ENCODE measurements at places on chromosomes 7 and 10.

DNA sequence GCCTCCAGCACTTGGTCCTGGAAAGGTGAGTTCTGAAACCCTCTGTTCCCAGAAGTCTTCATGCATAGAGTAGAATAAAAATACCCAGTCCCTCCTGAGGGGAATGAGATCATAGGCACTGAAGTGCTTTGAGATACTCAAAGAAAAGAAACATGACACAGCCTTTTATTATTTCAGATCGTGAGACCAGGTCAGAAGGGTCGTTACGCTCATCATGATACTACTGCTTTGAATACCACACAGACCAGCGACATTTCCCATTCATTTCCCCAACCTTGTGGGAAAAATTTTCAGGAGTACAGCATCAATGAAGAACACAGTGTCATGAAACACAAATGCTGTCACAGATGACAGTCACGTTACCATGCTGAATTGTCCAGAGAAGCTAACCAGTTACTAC is 15.0 kb downstream of the CLRN3 start:
- no peak for DNase-seq

DNA sequence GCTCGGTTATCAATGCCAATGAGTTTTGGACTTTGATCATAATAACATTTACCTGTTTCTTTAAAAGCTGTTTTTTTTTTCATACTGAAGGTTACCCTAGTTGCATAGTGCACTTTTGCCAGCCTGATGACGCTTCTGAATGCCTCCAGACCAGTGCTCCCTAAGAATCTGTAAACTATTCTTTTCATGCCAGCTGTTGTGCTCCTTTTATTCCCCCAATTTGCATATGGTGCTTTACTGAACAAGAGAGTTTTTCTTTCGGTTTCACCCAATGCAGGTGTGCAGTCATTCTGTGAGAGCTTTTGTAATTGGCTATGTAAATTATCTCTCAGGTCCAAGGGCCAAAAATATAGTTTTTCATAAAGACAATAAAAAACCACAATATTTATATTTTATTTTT is 48.1 kb upstream of the GLCCI1 start:
- no peak for DNase-seq

- DNase-seq = no peak
Measured at GRCh38 chr10:63781226-63781625, 260.0 kb downstream of the REEP3 start.

- no peak for DNase-seq
Measured at GRCh38 chr7:86814661-86815379, 171.1 kb downstream of the GRM3 start.

GRCh38 chr7:158809596-158809995 is 19.7 kb downstream of the ESYT2 start:
- DNase-seq = no peak

GRCh38 chr7:120205101-120205500 is 67.9 kb upstream of the KCND2 start:
- DNase-seq = no peak

DNA sequence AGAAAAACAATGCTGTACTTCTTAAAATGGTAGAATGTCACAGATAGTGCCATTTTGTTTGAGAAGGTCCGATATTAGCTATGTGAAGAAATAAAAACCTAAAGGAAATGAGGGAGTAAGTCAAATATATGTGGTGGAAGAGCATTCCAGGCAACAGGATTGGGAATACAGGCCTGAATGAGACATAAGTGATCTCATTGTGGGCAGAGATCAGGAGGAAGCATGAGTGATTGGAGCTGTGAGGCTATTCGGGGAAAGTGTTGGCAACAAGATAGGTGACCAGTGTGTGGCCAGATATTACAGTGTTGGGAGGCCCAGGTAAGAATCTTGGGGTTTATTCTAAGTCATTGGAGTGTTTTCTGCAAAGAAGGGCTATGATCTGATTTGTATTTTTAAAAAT is 41.3 kb upstream of the AGMO start:
- DNase-seq = no peak

GRCh38 chr10:29435809-29436501 is 147.1 kb downstream of the LYZL1 start:
- no peak for DNase-seq

- no peak for DNase-seq
Measured at GRCh38 chr10:22837351-22837750, 90.5 kb upstream of the ARMC3 start.

- no peak for DNase-seq
Measured at GRCh38 chr10:123287594-123288247, 133.5 kb downstream of the BUB3 start.

DNA sequence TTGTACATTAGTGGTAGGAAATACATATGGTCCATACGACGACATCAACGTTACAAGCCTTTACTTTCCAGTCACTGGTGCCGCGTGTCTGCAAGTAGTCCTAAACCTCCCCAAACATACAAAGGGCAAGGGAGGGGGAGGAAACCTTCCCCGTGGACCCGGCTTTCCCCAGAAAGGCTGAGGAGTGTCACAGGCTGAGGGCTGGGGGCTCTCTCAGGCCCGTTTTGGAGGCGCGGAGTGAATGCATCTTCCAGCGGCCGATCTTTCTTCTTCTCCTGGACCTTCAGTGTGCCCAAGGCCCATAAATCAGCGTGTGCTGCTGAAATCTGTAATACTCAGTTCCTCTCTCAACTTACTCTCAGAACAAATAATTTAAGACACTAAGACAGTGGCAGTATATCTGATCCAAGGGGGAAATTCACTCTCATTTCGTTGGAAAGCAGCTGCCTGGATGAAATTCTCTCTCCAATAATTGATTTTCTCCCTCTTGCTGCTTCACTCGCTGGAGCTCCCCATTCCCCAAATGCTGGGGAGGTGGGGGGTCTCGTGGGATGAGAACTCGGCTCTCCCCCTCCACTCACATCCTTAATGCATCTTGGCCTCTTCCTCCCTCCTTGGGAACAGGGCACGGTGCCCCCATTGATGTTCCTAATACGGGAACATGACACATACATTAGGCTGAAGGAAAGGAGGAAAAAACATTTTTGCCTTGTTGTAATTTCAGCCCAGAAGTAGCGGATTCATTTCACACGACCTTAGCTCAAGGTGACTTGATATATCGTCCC is 126.1 kb downstream of the ADARB2 start:
- no peak for DNase-seq

GRCh38 chr7:52540041-52540440 is 495.4 kb upstream of the POM121L12 start:
- DNase-seq = no peak

- DNase-seq = no peak
Measured at GRCh38 chr10:28503114-28503513, 29.8 kb upstream of the WAC start.

- no peak for DNase-seq
Measured at GRCh38 chr7:22996470-22996869, 17.5 kb downstream of the HYCC1 start.

DNA sequence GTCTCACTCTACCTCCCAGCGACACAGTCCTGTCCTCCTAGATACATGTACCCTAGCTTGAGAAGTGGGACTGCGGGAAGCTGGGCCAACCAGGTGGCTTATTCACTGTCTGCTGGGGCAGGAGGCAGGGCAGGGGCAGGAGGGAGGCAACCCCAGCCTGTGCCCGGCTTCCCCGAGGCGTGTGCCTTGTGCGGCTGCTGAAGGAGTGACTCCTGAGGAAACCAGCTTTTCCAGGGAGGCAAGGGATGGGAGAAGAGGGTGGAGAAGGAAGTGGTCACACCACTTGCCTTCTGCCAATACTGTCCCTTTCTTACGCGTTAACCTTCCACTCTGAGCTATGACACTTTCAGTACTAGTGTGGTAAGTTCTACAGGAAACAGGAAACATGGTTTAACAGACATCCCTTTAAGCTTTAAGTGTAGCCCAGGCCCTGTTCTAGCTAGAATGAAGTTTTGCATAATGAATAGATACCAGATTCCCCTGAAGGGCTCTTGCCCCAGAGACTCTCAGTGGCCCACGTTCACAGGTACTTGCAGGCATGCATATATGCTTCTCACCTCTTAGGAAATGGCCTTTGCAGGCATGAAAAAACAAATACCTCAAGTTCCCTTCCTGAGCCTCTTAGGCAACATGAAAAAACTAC is 40.6 kb downstream of the SYPL1 start:
- DNase-seq = no peak

- DNase-seq = no peak
Measured at GRCh38 chr10:101305320-101306241, 48.4 kb upstream of the BTRC start.

GRCh38 chr7:100584054-100584682 is 1.8 kb downstream of the LRCH4 start:
- no peak for DNase-seq

- DNase-seq = no peak
Measured at GRCh38 chr10:124059551-124059950, 33.8 kb downstream of the CHST15 start.

GRCh38 chr7:142450206-142450605 is 192.3 kb upstream of the PRSS58 start:
- DNase-seq = no peak

- no peak for DNase-seq
Measured at GRCh38 chr7:7185371-7185989, 3.1 kb downstream of the C1GALT1 start.

GRCh38 chr10:69856601-69857166 is 55.0 kb downstream of the COL13A1 start:
- DNase-seq = no peak

- DNase-seq = no peak
Measured at GRCh38 chr10:3975016-3975415, 190.0 kb upstream of the KLF6 start.

GRCh38 chr7:50853311-50853710 is 70.6 kb upstream of the GRB10 start:
- no peak for DNase-seq

DNA sequence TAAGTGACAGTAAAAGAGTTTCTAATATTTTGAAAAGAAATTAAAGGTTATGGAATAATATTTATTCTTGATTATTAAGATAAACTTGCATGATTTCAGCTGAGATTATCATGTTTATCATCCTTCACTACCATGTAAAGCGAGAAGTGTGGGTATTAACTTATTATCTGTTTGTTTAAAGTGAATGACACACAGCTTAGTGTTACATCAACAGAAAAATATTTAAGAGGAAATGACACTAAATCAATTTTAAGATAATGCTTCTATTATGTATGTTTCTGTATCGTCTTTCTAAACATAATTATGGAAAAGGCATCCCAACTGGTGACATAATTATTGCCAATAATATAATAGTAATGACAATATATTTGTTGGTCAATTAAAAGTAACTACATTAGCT is 213.1 kb downstream of the PCDH15 start:
- DNase-seq = no peak

DNA sequence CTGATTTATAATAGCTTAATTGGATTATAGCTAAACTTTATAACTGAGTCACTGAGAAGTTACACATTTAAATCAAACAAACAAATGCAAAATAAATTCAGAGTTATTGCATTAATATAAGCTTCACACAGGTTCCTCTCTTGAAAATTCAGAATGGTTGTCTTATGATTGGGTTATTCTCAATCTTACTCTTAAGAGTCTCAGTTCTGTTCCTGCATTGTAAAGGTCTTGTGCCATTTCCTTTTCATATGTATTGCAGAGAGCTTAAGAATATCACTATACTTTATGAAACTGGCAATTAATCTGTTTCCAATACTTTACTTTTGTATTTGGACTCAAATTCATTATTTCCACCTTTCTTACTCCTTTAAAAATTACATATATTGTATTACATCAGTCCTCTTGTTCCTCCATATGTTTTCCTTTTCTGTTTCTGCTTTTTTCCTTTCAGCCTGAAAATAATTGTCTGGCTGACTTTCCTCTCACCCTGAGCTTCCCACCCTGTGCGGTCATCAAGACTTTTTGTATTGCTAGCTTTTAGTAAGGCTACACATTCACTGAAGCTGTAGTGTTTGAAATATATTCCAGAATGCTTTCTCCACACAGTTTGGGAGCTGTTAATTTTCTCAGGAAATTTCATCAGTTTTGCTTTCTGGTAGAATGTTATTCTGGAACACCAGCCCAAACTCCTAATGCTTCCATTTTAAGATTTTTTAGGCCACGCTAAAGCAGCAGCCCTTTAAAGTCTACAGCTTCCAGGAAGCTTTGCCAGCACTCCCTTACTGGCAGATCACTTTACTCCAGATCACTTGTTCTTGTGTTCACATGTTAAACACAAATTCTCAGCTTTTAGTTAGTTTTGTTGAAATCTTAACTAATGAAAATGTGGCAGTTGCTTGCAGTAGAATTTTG is 139.4 kb downstream of the KCND2 start:
- no peak for DNase-seq

- DNase-seq = no peak
Measured at GRCh38 chr10:9015005-9015404, 960.5 kb downstream of the GATA3 start.

DNA sequence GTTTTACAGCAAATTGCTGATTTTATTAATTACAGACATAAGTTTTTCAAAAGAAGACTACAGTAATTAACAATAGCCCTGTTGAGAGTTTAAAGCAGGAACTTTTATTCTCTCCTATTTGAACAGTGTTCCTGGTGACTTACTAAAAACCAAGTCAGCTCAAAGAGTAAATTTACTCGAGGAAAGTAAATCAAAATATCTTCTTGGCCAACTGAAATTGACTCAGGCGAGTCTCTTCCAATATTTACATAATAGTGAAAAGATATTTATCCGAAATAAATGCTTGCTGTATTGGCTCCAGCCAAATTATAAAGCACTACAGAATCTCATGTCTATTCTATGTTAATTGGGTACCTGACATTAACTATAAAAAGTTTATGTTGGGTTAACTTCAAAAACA is 13.2 kb downstream of the CYTH3 start:
- no peak for DNase-seq

DNA sequence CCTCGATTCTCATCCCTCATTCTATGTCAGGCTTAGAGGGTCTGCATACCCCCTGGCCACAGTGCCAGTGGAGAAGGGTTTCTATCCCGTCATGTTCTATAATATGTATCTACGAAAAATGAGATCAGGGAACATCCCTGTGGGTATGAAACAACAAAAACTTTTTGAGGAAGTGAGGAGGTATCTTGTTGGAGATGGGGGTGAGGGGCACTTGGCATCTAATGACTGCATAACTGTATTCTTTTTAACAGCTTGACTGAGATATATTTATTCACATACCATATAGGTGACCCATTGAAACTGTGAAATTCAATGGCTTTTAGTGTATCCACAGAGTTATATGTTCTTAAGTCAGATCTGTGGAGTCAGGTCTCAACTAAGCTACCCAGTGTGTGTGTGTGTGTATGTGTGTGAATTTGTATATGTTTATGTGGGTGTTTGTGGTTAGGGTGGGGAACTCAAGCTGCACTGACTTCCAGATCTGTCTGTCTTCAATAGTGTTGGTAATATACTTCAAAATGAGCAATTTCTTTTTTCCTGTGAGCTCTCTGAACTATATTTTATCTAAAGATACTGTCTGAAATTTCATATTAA is 528.9 kb downstream of the CNTNAP2 start:
- DNase-seq = no peak
